ENCODE measurements at places on chromosomes 2 and 18. TPM values are rescaled to one million over a fixed set of nuclear protein-coding genes. Genes with fewer than 3 reads are reported as not detected.

The ANKRD30BL gene
- total RNA-seq, result not detected

GRCh38 chr2:108893277-108893676, 95.7 kb downstream of the EDAR start:
- no peak overlapping the region for H3K4me3 ChIP-seq
- H3K27me3 ChIP-seq, result no peaks in the 10 kb centered on the region
- DNase-seq, result no peak

The HOXD8 gene
- not detected for total RNA-seq

The CIB4 gene
- total RNA-seq, result not detected

The CDH19 gene
- total RNA-seq, result not detected

DNA sequence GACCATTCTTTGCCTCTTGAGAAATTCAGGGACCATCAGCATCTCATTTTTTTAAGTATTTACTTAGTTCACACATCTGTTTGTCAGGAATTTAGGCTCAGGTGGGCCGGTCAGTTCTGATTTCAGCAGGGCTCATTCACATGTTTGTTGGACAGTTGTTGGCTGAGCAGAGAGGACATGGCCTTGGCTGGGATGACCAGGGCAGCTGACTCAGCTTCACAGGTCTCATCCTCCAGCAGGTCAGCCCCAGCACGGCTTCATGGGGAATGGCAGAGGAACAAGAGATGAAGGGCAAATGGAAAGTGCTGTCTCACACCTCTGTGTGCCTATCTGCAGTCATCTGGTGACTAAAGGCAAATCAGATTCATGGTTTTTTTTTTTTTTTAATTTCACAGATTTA, 136.1 kb upstream of the TMEM200C start:
- no peaks in the 10 kb centered on the region for H3K4me1 ChIP-seq
- H3K4me3 ChIP-seq, result no peak overlapping the region
- no peaks in the 10 kb centered on the region for H3K36me3 ChIP-seq
- H3K27me3 ChIP-seq, result no peaks in the 10 kb centered on the region

The ST8SIA5 gene
- not detected for total RNA-seq

DNA sequence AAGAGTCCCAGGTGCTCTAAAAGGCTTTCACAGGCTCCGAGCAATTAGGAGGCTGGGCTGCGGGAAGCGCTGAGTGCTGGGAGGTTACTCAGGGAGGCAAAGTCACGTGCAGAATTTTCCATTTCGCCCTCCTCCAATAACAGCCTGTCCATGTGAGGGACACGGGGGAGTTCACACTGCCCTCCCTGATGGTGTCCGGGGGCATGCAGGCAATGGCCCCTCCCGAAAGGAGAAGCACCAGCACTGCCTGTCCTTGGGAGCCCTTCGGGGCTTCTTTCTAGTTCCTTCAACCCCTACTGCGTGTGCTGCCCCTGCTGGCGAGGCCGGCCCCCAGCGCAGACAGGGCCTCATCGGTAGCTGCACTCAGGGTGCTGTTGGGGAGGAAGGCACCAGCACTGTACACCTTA, 63.1 kb upstream of the HPCAL1 start:
- no peaks in the 10 kb centered on the region for H3K4me1 ChIP-seq
- H3K4me3 ChIP-seq, result no peak overlapping the region
- DNase-seq, result no peak
- no peak overlapping the region for H3K27ac ChIP-seq
- H3K27me3 ChIP-seq, result no peaks in the 10 kb centered on the region

The GPR35 gene
- total RNA-seq, result 7.1 TPM
